ENCODE measurements at places on chromosomes 7 and 10.
A peak's percentile ranks its signal among the peaks of the same experiment; 100 is the strongest.

GRCh38 chr7:29915481-29916215 lies 74.0 kb downstream of the SCRN1 start:
- DNase-seq = no peak

DNA sequence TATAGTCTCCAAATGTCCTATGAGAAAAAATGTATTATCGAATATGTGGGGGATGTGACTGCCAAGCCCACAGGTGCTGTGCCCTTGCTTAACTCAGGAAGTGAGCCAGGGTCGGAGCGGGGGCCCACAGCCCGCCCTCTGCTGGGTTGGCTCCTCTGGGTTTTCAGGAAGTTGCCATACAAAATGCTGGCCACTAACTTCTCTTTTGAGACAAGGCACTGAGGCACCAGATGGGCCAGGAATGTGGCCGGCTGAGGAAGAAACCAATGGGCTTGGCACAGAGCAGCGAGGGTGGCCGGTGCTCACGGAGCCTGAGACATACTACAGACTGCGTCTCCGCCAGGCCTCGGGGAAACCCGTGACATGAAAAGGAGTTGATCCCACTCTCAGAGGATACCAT lies 58.9 kb downstream of the FAM53B start:
- peak; percentile 75 for DNase-seq

- DNase-seq = no peak
Observed at GRCh38 chr10:89659143-89660131, 14.4 kb upstream of the PANK1 start.

DNA sequence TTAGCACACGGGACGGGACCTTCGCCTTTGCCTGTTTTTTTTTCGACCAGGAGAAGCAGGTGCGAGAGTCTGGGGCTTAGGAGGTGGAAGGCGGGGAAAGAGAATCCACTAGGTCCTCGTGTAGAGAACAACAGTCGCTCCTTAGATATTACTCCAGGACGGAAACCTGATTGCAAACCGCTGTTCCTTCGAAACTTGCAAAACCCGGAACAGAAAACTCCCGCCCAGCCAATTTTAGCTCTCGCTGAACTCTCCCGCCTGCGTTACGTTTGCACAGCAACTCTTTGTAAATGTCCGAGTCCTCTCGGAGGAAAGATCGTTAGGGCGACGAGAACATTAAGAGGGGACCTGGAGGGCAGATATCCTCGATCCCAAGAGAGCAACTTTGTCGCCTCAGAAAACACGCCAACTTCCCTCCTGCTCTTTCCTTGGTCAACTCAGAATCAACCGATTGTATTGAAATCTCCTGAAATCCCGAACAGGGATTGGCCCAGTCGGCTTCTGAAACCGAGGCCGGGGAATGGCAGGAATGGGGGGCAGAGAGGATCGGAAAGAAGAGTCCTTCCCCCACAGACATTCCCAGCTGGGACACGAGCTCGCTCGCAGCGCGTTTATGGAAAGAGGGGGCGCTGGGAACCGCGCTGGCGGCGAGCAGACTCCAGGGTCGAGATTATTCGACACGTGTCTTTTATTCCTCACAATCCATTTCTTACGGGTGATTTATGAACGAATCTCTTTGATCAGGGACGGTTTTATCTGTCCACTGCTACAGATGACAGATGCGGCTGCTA lies 9.9 kb downstream of the TWIST1 start:
- peak; percentile 30 for DNase-seq

GRCh38 chr7:8260871-8261694 lies 884 bp downstream of the ICA1 start:
- DNase-seq = peak; percentile 78

DNA sequence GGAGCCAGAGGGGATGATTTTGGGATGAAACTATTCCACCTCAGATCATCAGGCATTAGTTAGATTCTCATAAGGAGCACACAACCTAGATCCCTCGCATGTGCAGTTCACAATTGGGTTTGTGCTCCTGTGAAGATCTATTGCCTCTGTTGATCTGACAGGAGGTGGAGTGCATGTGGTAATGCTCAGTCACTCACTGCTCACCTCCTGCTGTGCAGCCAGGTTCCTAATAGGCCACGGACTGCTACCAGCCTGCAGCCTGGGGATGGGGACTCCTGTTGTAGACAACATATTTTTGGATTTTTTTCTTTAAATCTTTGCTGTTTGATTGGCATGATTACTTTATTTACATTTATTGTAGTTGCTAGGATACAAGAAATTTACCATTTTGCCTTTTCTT lies 765.0 kb downstream of the INHBA start:
- no peak for DNase-seq

DNA sequence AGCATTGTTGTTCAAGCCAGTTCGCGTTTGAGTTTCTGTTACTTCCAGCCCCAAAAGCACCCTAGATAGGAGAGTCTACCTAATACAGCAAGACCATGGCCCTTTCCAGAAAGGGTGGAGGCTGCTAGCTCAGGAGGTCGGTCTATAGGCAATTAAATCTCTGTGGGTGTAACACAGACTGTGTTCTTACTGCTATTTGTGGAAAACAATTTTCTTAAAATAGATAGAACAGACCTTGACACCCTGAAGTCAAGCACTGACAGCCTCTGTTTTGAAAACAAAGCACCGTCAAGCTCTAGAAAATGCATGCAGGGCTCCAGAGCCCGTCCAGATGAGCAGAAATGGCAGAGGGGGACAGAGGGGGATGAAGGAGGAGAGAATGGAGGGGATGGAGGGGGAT lies 156.6 kb downstream of the PRKAG2 start:
- DNase-seq = no peak

- no peak for DNase-seq
Observed at GRCh38 chr7:18445916-18446520, 49.5 kb upstream of the HDAC9 start.

DNA sequence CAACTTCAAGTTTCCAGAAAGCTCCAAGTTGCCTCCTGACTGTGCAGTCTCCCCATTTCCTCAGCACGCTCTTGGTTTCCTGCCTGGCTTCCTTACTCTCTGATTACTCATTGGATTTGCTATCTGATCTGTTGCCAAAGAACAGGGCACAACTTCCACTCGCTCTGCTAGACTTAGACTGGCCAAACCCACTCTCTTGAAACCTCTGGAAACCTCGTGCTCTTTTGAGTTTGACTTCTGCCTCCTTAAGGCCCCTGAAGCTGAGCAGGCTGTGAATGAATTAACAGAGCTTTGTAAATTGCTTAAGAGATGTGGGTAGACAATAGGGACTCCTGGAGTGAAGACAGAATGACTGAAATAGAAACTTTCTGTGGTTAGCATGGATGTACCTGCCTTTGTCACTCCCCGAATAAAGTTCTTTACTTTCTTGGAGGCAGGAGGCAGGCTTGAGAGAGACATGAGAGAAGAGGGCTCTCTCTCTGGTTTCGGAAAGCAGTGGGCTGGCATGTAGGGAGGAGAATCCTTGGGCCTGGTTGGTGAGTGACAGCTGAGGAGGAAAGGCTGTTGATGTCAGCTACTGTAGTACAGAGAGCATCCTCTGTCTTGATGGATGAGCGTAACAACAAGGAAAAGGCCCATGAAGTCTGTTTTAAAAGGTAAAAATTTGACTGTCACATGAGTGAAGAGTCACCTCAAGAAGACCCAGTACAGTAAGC lies 70.8 kb downstream of the CHN2 start:
- no peak for DNase-seq

DNA sequence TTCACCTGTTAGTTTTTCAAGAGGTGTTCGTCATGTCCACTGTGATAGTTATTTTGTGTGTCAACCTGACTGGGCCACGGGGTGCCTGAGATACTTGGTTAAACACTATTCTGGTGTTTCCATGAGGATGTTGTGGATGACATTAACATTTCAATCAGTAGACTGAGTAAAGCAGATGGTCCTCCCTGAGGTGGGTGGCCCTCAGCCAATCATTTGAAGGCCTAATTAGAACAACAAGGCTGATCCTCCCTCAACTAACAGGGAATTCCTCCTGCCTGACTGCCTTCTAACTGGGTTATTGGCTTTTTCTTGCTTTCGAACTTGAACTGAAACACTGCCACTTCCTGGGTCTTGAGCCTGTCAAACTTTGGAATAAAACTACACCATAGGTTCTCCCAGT lies 75.8 kb downstream of the ENO4 start:
- DNase-seq = no peak

GRCh38 chr7:28228396-28228795 lies 47.8 kb upstream of the JAZF1 start:
- no peak for DNase-seq

GRCh38 chr7:158047391-158048059 lies 540.1 kb downstream of the PTPRN2 start:
- DNase-seq = no peak

DNA sequence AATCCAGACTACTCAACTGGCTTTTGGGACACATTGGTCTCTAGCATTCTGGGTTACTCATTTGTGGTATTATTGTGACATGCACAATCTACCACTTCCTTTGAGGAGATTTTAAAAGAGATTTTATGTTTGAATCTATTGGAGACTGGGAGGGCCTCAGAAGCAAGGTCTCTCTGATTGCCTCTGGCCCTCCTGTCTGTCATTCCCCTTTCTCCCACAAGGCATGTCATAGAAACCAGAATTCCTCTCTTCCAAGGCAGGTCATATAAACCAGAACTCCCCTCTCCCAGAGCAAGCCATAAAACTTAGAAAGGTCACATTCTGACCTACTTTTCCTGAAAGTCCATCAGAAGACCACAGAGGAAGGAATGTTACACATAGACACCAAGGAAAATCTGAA lies 777.7 kb downstream of the PHTF2 start:
- no peak for DNase-seq

DNA sequence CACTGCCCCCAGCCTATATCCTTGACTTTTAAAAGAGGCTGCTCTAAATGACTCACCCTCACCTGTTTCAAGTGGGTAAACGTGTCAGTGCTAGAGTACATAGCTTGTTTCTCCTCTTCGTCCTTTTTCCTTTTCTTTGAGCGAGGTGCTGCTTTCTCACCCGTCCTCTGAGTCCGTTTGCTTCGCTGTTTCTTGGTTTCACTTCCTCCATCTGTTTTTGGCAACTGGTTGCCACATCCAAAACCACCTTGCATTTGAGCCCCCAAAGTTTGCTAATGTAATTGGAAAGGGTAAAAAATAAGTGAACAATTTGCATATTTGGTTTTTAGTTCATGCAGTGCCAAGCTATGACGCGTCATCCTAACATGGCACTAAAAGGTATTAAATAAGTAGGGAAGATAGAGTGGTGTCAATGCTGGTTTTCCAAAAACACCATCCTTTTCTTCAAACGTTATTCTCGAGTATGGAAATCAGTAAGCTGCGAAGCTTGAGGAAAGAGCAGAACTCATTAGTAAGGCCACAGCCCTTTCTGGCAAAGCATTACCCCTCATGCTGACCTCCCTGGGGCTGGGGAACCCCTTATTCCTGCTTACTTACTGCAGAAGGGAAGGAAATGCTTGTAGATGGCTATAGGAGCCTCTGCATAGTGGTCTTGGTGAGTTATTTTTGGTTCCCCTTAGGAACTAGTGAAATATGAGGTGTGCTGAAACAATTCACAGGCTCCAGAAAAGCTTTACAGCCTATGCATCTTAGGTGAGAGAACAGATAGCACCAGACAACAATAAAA lies 133.5 kb downstream of the GALNT11 start:
- no peak for DNase-seq

DNA sequence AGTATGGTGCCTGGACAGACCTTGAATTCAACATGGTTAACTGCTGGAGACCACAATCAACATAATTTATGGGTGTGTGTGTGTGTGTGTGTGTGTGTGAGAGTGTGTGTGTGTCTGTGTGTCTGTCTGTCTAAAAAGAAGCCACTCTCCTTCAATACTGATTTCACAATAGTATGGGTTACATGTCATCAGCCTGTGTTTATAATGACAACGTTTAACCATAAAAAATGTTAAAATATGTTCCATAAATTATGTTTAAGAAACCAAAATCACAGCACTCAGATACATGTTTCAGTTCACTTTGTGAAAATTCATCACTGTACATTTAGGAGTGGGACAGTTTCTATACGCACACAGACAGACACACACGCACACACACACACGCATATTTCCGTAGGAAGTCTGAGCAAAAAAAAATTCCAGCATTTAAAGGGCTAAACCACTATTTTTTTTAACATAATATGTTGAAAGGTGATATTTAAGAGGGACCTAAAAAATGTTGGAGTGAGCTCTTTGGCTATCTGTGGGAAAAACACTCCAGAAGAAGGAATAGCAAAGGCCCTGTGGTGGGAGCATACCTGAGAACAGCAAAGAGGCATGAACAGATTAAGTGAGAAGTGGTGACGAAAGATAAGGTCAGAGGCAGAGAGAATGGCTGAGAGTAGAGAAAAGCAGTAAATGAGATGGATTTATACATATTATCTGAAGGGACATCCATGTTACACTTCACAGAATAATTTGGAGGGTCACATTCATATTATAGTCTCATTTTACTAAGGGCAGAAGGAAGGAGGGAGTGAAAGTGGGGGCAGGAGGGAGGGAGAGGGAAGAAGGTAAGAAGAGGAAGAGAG lies 10.9 kb downstream of the PDZD8 start:
- no peak for DNase-seq

DNA sequence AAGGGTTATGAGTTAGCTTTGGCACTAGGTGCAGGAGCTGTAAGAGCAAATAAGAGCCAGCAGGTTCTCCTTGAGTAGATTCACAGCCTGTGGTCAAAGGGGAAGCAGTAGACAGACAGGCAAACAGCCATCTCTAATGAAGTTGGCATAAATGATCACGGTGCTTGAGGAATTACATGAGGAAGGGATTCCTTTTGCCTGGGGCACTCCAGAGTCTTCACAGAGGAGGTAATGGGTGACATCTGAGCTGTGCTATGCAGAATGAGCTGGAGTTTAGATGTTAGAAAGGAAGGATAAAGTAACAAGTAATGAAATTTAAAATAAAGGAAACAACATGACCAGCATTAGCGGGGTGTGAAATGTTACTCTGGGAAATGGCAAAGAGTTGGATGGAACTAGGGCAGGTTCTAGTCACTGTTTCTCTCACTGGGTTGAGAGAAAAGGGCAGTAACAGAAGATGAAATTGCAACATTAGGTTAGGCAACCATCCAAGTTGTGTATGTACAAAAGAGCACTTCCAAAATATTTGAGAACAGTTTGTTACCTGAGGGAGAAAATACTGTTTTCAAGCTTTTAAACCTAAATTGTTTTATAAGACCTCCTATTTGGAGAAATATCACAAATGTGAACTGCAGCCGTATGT lies 613.8 kb downstream of the PHTF2 start:
- no peak for DNase-seq

- no peak for DNase-seq
Observed at GRCh38 chr10:14102056-14102455, 228.7 kb downstream of the FRMD4A start.

DNA sequence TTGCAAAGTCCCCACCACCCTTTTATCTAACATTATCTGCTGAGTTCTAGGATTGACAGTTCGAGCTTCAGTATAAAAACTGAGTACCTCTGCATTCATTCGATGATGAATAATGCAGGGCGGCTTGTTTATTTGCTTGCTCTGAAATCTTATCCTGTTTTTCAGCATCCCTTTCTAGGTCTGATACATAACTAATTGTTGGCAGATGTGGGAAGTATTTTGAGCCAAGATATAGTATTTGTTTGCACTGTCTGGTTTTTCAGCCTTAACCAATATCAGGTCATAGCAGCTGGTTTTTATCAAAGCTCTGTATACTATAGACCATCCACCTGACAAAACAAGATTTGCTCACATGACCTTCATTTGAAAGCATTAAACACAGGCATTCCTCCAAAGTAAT lies 161.4 kb downstream of the TFEC start:
- no peak for DNase-seq

Data from left ventricle myocardium superior (tissue), 1 donor.